ENCODE measurements at places on chromosomes 6 and 20.

DNA sequence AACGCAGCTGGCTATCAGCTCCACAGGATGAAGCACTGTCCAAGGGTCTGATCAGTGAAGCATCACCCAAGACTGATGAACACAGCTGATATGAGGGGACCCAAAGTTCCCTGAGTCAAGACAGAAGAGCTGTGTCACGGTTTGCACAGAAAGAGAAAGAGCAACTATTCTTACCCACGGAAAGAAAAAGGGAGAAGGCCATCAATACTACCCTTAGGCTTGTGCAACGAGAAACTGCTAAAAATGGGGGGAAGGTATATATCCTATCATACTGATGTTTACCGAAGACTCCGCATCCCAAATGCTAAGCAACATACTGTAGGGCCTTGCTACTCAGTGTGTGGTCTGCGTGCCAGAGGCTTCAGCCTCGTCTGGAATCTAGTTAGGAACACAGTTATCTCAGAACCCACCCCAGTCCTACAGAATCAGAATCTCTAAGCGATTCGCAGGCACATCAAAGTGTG lies 665 bp downstream of the FASTKD5 start:
- peak; percentile 58 for DNase-seq

DNA sequence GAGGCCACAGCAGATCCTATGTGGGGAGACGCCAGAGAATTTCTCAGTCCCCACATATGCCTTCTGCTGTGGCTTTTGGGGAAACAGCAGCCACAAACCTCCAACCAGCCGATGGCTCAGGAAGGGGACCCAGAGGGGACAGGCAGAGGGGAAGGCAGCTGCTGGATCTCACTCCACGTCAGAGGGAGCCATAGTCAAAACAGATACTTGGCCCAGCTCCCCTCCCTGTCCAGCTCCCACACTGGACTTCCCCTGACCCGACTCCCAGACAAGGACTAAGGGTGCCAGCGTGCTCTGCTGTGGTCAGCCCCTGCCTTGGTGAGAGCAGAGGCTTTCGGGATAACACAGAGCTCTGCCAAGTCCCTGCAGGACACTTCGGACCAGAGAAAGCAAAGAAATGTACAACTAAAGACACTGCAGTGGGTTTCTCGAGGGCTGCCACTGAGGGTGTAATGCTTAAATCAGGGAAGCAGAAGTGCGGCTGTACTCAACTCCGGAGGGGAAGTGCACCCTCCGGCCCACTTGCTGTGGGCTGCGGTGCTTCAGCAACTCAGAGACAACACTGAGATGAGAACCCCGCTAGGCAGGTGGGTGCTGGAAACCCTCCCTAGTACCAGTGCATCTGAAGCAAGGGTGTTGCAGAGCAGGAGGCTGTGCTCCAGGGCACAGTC lies 47.2 kb downstream of the RRBP1 start:
- no peak for DNase-seq

GRCh38 chr6:130944486-130944885 lies 117.3 kb downstream of the SMLR1 start:
- DNase-seq: no peak

GRCh38 chr20:44087051-44087856 lies 99.7 kb downstream of the JPH2 start:
- no peak for DNase-seq

Data from neural progenitor cell (in vitro differentiated cells).